ENCODE measurements at places on chromosomes 5 and 9.

GRCh38 chr5:137336565-137337120 is 162.5 kb downstream of the SPOCK1 start:
- DNase-seq: no peak

DNA sequence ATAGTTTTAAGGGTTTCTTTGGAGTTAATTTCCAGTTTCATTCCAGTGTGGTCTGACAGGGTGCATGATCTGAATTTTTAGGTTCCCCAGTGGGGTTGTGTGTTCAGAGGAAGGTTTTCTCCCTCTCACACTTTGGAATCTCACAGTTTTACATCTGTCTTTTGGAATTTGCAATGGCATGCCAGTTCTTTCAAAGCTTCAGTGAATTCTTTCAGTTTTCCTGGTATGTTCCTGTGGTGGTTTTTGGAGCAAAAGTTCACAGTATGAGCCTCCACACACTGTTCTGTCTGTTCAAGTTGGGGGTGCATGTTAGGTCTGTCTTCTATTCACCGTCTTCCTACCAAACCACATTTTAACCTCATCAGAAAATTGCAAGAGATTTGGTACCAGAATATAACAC is 624.2 kb downstream of the KCTD16 start:
- no peak for DNase-seq

DNA sequence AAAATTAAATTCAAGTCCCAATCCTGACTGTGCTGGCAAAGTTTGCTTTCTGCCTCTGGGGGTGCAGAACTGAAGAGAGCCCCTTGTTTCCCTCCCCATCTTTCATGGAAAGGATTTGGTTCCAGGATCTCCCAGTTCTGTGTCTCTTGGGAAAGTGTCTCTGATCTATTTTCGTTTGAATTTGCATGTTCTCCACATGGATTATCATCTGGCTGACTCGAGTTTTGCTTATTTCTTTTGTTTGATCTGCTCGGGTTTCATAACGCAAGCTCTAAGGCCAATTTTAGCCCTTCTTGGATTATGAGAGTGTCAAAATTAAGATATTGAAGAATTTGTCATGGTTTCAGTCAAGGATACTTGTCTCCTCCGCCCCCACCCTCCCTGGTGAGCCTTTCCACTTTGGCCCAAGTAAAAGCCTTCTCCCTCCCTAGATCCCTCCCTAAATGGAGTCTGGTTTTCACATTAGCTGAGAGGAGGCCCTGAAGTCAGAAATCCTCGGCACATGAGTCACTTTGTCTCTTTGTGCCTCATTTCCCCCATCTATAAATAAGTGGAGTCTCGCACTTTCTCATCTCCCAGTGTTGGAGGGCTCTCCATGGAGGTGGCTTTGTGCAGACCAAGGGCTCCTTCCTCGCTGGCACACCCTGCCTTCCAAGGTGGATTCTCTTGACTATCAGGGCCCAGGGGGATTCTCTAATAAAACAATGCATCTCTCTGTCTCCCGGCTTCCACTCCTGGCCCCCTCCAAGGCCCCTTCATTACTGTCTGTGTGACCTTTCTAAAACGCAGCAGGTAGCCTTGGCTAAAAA is 17.3 kb downstream of the ADRB2 start:
- no peak for DNase-seq

GRCh38 chr5:44332285-44332971 is 56.8 kb downstream of the FGF10 start:
- no peak for DNase-seq

DNA sequence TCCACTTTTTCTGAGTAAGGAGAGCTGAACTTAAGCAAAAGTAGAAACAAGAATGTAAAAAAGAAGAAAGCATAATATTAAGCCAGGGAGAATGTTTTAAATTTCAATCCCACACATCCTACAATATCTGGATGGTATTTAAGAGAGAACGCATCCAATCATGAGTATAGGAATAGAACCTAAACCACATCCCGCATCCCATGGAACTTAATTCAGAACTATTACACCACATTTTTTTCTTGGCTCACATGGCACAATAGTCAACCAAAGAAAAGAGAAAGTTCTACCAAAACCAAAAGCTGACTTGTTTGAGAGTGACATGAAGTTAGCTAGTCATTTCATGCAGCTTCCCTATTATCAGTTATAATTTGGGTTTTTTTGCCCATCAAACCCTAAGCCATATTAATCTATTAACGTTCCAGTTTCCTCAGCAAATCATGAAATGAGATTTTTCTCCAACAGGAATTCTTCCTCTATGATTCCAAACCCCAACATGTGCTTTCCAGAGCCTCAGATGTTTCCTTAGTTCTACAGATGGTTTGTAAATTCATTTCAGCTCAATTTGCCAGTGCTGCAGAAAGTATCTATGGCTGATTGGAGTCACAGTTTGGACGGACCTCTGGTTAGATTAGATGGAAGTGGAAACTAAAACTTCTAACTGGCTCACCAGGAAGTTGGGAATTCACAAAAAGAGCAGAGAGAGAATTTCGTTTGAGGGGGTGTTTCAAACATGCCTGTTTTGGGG is 22.5 kb downstream of the ADAMTSL1 start:
- DNase-seq: no peak

DNA sequence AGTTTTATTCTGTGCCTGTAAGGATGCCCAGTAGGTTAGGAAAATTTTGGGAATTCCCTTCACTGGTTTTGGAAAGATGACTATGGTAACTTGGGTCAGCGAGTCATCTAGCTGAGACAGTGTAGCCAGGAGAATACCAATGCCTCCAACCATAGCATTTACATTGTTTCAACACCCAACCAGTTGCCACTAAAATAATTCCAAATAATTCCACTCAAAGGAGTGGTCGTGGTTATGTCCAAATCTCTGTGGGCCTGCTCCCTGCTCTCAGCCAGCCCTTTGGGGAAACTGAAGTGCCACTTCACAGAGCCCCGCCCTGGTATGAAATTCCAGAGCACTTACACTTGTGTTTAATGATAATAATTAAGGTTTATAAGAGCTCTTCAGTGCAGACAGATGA is 310.5 kb downstream of the PLK2 start:
- DNase-seq: no peak

DNA sequence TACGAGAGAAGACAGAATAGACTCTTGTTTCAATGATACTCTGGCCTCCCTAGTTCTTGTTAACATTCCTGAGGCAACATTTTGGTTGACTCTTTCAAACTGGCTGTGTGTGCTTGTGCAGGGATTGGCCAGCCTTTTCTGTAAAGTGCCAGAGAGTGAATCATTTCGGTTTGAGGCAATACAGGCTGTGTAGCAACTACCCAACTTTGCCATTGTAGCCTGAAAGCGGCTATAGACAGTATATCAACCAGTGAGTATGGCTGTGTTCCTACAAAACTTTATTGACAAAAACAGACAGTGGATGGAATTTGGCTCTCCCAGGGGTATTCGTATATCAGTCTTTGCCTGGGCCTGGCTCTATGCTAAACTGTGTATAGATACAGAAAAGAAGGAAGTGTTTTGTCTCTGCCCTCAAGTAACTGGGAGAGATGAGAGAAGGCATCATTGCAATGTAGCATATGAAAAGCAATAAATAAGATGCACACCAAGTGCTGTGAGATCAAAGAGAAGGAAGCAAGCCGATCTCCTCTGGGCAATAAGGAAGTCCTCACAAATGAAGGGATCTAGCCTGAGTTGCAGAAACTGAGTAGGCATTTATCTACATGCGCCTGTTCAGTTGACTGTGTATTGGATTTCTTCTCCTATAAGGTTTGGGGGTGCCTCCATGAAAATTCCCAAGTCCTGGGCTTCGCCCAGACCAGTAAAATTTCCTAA is 568.0 kb upstream of the KLF4 start:
- no peak for DNase-seq

DNA sequence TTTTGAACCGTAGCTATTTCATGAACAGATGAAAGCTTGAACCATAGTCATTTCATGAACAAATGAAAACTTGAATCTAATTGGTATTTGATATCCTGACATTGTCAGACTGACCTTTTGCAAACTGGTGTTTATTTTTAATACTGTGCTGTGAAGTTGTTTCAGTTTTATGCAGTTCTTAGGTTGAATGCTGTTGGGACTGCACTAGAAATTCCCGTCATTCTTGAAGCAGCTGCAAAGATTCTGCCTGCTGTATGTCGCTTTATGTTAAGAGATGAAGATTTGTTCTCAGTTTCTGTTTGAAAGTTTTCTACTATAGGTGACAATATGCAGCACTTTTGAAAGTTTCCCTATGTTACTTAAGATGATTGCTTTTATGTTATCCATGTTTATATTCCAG is 22.5 kb upstream of the FAM120AOS start:
- DNase-seq: no peak

GRCh38 chr9:115786321-115786720 is 367.3 kb upstream of the PAPPA start:
- DNase-seq: no peak

DNA sequence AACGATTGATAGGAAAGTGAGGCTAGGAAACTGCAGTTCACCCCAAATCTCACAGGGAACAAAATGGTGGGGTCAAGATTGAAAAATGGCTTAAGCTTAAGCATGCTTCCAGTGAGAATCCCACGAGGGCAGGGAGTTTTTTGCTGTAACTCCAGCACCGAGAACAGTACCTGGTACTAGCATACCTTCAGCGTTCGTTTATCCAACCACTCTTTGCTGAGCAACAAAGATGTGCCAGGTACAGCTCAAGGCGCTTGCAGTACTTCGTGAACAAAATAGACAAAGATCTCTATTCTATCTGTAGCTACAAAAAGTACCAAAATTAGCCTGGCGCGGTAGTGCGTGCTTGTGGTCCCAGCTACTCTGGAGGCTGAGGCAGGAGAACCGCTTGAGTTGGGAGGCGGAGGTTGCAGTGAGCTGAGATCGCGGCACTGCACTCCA is 778 bp upstream of the PPP6C start:
- peak; percentile 48 for DNase-seq

GRCh38 chr5:43798740-43799139 is 195.8 kb downstream of the NNT start:
- DNase-seq: no peak

- DNase-seq: no peak
These were observed 177.6 kb upstream of the PANK3 start for GRCh38 chr5:168756453-168757391.

Measured in activated CD4-positive, alpha-beta memory T cell treated with anti-CD3 and anti-CD28 coated beads for 36 hours (primary cell).